Fibroblast of skin of abdomen (primary cell): ENCODE measurements at places on chromosomes 13 and 19.
A peak's percentile ranks its signal among the peaks of the same experiment; 100 is the strongest.

- peak; percentile 60 for DNase-seq
Observed at GRCh38 chr13:27264181-27264580, 6.4 kb upstream of the RASL11A start.

- no peak for DNase-seq
Observed at GRCh38 chr13:37326334-37326733, 220.9 kb upstream of the CSNK1A1L start.

DNA sequence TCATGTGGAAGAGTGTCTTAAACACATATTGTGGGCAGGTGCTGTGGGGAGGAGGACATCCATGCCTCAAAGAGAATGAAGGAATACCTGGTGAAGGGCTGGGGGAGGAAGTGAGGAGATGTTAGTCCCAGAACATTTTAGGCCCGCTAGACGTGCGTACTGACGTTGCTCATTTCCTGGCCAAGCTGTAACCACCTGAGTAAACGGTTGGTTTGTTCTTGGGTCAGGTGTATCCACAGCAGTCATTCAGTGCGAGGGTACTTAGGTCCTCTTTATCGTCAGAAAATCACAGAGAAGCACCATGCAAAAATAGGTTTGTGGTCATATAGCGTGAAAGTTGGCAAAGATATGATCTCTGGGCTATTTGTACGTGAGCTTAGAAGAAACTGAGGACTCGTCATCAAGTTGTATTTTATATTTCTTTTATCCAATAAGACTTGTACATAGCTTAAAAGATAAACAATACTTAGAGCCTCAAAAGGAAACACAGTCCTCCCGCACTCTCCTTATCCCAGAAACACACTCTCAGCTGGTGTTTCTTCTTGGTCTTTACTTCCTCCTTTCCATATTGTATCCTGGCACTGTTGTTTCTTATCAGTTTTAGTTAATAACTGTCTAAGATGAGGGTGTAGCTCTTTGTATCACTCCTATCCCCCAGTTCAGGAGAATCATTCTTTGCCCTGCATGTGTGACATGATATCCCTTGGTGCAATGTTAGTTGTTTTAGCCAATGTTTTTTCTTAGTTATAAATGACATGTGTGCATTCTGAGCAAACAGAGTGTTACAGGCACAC is 52.0 kb downstream of the ARHGEF7 start:
- DNase-seq, result no peak

GRCh38 chr13:113514847-113515246 is 24.3 kb upstream of the DCUN1D2 start:
- DNase-seq, result no peak

DNA sequence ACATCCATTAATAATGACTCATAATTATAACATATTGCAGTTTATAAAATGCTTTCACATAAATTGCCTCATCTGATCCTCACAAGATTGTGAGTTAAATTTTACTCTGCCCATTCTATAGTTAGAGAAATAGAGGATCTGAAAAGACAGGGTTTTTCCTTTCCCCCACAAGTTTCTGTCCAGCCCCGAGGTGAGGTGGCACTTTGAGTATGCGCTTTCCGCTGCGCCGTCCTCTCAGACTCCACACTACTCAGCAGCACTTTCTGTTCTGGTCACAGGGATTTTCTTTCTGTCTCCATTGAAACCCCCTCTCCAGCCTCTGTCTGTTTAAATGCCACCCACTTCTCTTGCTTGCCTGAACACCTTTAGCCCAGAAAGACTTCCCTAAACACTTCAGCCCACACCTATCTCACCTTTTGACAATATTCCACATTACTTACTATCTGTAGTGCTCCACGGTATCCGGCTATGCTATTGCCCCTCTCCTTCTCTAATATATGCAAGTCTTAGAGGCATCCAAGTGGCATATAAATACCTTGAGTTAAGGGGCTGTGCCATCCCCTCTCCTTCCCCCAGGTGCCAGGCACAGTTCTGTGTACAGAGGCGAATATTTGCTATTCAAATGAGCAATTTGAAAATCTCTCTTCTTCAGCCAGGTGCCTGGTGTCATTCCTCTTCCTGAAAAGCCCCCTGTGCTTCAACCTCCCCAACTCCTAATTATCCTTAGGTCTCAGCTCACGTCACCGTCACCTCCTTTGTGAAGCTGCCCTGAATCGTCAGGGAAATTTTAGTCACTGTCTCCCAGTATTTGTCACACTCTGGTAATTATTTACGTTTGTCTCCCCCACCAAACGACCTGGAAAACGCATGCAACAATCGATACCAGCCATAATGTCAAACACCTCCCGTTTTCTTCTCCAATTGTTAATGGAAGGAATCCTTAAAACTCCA is 268.7 kb downstream of the NHLRC3 start:
- DNase-seq, result no peak

GRCh38 chr13:20121159-20121525 is 39.7 kb downstream of the GJA3 start:
- DNase-seq, result no peak

- no peak for DNase-seq
Observed at GRCh38 chr19:34305221-34306083, 51.1 kb downstream of the GARRE1 start.

- no peak for DNase-seq
Observed at GRCh38 chr13:99642841-99643240, 141.6 kb downstream of the TM9SF2 start.

DNA sequence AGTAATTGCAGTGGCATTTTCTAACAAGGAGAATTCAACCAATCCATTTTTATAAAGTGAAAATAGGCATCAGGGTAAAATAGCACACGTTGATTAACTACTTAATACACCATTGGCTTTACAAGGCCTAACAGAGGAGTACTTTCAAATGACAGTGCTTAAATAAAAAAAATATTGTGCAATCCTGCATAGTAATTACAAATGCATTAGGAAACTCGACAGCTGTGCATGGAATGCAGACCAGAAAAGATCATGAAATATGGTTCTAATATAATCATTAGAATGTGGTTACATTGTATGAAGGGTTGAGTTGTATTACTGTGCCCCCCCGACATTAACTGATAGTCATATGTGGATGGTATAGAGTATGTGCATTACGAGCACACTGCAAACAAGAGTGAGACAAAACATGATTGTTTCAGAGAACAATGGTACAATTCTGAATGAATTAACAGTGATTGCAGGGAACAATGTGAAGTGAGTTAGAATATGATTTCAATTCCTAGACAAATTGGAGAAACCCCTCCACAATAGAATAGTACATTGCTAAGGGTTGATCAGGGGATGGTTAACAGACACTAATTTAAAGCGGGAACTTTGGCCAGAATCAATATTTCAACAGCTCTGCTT is 270.6 kb downstream of the GPC5 start:
- peak; percentile 69 for DNase-seq
